ENCODE measurements at places on chromosomes 3 and 15. TPM values are rescaled to one million over a fixed set of nuclear protein-coding genes. Genes with fewer than 3 reads are reported as not detected.

KNG1 gene
- total RNA-seq, result not detected

XCR1 gene
- 0.04 TPM for total RNA-seq

THRB gene
- total RNA-seq, result not detected

PCCB gene
- total RNA-seq, result 40.2 TPM

SLC51A gene
- total RNA-seq, result not detected

DNA sequence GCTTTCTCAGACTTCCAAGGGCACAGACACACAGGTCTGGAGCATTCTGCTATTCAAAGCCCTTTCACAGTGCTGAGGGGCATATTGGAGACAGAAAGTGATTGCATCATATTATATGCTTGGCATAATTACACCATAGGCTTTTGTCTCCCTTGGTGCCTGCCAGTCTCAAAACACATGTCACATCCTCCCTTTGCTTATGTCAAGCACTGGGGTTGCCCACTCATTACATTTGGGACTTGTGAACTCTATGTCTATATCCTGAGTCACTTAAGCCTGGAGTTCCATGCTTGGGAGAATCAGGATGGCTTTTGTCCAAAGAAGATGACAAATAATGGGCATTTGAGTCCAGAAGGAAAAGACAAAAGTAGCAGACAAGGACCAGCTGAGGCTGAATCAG lies 12.3 kb upstream of the PDZRN3 start:
- no peak overlapping the region for H3K27ac ChIP-seq
- ATAC-seq, result no peak
- H3K4me1 ChIP-seq, result no peaks in the 10 kb centered on the region
- H3K36me3 ChIP-seq, result no peaks in the 10 kb centered on the region
- H3K4me3 ChIP-seq, result no peak overlapping the region
- no peaks in the 10 kb centered on the region for H3K27me3 ChIP-seq

DNA sequence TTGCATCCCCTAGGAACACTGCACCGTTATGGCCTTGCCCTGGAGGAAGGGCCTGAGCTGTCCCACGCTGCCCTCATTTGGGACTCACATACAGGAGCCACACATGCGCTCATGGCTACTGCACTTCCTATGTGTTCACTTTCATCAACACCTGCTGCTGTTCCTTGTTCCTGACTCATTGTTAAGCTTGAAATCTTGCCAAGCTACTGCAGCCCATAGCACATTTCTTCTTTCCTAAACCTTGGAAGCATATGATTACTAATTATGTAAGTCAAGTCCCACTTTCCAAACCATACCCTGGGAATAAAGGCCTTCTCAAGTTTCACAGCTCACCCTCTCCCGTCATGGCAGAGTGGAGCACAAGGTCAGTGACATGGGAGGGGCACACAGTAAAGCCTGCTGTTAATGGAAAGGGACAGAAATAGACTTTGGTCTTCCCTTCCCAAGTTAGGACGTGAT lies 307.9 kb downstream of the CLSTN2 start:
- H3K36me3 ChIP-seq, result no peaks in the 10 kb centered on the region
- H3K4me3 ChIP-seq, result no peak overlapping the region
- ATAC-seq, result no peak
- H3K27ac ChIP-seq, result no peak overlapping the region

GRCh38 chr3:60277361-60277800 lies 973.9 kb downstream of the FHIT start:
- no peak for ATAC-seq
- H3K36me3 ChIP-seq, result no peaks in the 10 kb centered on the region

DNA sequence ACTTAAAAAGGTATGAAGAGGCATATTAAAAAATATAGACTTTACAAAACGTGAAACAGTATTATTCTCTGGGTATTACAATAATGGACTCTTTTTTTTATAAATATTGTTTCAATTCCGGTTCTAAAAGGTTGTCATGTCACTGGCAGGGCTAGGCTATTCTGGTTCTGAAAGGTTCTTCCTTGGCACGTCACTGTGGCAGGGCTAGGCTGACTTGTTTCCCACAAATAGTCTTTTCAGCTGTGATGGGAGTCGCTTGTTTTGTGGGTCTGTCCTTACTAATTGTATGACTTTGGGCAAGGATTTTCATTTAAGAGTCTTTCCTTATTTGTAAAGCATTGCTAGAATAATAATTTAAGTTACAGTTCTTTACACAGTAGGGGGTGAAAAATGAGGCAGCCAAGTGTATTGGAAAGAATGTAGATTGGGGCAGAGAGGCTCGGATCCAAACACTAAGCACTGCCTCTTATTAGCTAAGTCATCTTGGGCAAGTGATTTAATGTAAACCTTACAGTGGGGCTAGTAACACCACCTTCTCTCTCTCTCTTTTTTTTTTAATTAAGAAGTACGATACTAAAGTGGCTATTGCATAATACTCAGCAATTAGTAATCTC lies 12.4 kb upstream of the MELTF start:
- no peak overlapping the region for H3K4me3 ChIP-seq
- H3K27me3 ChIP-seq, result no peaks in the 10 kb centered on the region
- H3K4me1 ChIP-seq, result no peaks in the 10 kb centered on the region
- no peak for ATAC-seq
- H3K27ac ChIP-seq, result no peak overlapping the region

- H3K36me3 ChIP-seq, result no peaks in the 10 kb centered on the region
- H3K27ac ChIP-seq, result no peak overlapping the region
- H3K27me3 ChIP-seq, result no peaks in the 10 kb centered on the region
These were observed 285.6 kb downstream of the GRM7 start for GRCh38 chr3:7146529-7146928.

DNA sequence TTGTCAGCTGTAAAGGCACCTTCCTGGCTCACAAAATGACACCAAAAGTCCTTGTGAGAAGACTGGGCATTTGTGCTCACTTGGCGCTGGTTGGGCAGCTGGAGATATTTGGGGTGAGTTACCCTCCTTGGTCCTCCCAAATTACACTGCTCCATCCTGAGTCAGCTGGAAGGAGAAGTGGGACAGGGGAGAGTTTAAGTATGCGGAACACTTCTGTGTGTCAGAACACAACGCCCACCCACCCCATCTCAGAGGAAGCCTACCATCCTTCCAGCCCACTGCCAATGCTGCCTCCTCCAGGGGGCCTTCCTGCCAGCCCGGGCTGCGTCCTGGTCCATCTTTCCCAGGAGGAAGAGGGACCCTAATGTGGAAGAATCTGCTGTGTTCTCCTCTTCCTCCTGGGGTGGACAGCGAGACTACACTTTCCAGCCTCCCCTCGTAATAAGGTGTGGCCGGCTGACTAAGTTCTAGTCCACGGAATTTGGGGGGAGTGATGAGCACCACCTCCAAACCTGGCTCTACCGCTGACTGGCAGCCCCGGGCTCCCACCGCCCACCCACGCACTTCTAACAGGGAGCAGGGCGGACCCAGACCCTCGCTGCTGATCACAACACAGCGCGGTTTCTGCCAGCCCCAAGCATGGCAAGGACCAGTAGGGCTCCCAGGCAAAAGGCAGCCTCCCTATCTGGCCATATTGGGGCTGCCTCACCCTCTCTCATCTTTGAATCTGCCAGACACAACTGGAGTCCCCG lies 265.0 kb downstream of the XXYLT1 start:
- ATAC-seq, result no peak
- H3K36me3 ChIP-seq, result no peaks in the 10 kb centered on the region
- H3K27me3 ChIP-seq, result peaks cover 14% of the 10 kb centered on the region
- no peak overlapping the region for H3K4me3 ChIP-seq
- no peak overlapping the region for H3K27ac ChIP-seq

All from activated T-helper 17 cell treated with anti-CD3 and anti-CD28 coated beads, Interleukin-2, amount 50 U/mL, for 72 hours (primary cell).